ENCODE measurements at places on chromosomes 7 and 10. TPM values are rescaled to one million over a fixed set of nuclear protein-coding genes. Genes with fewer than 3 reads are reported as not detected.

DNA sequence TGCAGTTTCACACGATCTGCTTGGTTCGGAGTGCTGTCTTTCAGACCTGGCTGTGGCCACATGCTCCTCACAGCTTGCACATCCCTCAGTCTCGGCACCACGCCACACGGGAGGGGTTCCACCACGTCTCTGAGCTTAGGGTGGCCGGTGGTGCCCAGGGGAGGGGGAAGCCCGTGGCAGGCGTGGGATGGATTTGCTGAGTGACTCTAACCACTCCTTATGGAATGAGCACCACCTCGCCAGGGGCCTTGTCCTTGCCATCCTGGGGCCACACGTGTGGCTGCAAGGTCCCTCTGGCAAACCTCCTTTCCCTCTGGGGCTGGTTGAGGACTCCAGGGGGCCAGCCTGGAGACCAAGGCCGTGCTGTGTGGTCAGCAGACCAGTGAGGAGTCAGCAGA is 29.1 kb upstream of the FAM20C start:
- no peak for DNase-seq

- DNase-seq, result no peak
These were observed 672.5 kb upstream of the ANKRD30A start for GRCh38 chr10:36452851-36453250.

GRCh38 chr7:157692460-157693011 is 355.7 kb downstream of the DNAJB6 start:
- DNase-seq, result peak; percentile 24

Gene HMX3
- not detected for total RNA-seq

DNA sequence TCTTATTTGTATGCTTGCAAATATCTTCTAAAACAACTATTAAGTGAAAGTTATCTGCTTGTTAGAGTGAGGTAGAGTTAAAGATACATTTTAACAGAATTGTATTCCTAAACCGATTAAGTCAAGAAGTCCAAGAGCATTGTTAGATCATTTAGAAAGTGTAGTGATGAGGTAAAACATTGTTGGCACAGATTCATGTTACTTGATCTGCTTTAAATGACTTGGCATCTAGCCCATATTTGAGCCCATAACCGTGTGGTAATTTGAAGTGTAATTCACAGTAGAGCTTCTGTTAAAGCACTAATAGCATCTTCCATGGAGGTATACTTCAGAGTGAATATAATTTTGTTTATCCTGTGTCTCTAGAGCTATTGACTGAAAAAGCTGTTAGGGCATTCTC is 62.1 kb downstream of the PTEN start:
- DNase-seq, result no peak

DNA sequence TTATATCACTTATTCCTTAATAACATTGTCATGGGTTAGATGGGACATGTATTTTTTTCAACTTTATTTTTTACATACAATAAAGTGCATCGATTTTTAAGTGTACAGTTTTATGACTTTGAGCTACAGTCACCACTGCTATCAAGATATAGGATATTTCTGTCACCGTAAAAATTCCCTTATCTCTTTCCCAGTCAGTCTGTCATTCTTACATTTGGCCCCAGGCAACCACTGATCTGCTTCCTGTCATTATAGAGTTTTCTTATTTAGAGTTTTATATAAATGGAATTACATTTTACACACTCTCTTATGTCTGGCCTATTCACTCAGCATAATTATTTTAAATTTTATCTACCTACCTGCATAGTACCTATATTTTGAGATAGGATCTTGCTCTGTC is 145.2 kb downstream of the AUTS2 start:
- DNase-seq, result no peak

GRCh38 chr7:111787741-111788140 is 225.4 kb upstream of the IMMP2L start:
- DNase-seq, result no peak

DNA sequence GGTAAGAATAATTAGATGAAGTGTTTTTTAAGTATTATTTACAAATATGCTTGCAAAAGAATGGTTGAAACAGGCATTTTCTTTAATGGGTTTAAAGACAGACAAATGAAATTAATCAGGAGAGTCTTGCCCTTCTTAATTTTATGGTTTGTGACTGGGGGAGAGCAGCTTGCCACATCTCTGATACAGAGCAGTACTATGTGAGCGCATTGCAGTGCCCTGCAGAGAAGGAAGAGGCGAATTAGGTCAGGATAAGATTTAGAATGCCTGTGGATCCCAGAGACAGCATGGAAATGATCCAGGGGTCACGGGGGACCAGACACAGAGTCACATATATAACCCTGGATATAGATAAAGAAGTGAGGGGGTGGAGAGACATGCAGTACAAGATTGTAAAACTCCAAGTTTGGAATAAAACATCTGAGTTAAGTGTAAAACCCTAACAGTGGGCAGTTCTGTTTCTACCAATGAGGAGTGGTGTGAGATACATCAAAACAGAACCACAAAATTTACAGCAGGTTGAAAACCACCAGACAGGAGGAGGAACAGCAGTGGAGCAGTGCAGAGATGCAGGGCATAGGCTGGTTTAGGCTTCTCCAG is 125.5 kb downstream of the FAM204A start:
- no peak for DNase-seq

GRCh38 chr7:20508109-20508508 is 107.4 kb upstream of the ABCB5 start:
- no peak for DNase-seq

GRCh38 chr7:88700725-88701124 is 58.8 kb upstream of the ZNF804B start:
- no peak for DNase-seq

Gene LDB3
- 41.3 TPM for total RNA-seq

- DNase-seq, result no peak
These were observed at the start of gene TWIST1 for GRCh38 chr7:19117091-19117869. TSS of gene TWIST1 (minus strand) at chr7:19117636. CDS start at chr7:19117321, 315 bp downstream.

Gene PUS7
- total RNA-seq, result 15.3 TPM

DNA sequence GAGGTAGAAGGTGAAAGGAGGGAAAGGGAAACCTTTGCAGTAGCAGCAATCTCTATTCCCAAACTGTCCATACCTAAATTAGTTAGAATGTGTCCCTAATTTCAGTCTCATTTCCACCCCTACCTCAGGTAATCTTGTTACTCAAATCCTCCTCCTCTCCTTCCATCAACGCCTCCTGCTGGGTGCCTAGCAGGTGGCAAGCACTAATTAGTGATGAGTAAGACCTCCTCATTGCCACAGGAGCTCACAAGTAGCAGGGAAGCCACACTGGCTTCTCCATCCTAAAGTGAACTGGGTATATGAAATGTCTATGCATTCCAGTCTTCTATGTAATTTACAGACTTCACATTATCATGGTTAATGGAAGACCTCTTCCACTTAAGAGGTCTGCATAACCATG is 25.7 kb upstream of the FAM133B start:
- DNase-seq, result no peak

DNA sequence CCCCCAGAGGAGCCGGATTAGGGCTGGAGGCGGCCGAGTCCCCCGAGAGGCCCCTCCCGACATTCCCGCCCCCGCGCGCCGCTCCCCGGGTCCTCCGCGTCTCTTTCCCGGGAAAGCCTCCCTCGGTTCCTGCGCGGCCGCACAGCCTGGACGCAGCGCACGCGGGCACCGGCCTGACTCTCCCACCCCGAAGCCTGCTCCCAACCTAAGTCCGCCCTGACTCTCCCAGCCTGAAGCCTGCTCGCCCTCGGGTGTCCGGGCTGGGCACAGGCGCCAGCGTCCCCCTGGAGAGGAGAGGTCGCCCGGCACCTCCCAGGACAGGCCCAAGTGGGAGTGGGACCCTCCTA is 441 bp upstream of the VENTX start:
- no peak for DNase-seq

- no peak for DNase-seq
These were observed 77.1 kb downstream of the ORC5 start for GRCh38 chr7:104130726-104131125.

GRCh38 chr10:75400771-75401568 is 594 bp downstream of the ZNF503 start:
- peak; percentile 62 for DNase-seq

DNA sequence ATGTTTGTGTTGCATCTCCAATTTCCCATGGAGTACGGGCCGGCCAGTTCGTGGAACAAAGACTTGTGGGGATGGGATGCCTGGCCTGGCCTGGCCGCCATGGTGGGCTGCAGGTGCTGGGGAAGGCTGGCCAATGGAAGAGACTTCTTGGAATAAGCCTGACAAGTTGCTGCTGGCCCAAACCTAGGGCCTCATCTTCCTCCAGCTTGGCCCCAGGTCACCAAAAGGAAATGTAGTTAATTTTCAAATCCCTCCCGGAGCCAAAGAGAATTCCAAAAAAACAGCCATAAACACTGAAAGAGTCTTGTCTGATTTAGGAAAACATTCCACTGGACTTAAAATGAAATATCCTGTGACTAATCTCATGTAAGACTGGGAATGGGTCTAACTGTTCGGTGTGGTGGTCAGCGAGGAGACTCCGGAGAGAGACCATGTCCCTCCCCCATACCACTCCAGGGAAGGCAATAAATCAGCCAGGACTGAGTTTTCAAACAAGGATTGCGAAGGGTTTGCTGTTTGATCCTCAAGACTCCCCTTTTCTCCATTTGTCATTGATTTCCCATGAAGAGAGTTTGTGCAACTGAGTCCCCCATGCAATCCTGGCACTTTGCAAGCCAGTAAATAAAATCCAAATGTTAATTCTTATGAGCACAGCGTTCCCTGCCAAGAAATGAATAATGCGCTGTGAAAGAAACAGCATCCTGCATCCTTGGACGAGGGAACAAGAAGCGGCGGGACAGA is 128.7 kb upstream of the HABP2 start:
- no peak for DNase-seq

Gene GRID1
- total RNA-seq, result 53.2 TPM

DNA sequence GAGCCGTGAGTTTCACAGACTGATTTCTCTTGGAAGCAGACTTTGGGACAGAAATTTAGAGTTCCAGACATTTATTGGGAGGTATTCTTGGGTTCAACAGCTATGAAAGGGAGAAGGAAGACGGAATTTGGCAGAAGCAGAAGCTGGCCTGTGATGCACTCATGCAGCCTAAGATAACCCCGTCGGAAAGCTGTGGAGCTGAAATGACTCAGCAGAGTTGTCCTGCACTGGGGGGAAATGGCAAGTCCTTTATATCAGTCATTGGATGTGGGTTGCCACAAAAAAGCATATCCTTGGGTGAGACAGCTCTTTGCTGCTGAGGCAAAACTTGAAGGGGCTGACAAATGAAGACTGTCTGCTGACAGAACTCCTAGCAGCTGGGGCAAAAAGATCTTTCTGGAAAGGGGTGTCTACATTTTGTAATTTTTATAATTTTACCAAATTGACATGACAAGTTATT is 11.5 kb upstream of the MICU1 start:
- DNase-seq, result no peak

Gene ATG9B
- total RNA-seq, result 2.1 TPM

DNA sequence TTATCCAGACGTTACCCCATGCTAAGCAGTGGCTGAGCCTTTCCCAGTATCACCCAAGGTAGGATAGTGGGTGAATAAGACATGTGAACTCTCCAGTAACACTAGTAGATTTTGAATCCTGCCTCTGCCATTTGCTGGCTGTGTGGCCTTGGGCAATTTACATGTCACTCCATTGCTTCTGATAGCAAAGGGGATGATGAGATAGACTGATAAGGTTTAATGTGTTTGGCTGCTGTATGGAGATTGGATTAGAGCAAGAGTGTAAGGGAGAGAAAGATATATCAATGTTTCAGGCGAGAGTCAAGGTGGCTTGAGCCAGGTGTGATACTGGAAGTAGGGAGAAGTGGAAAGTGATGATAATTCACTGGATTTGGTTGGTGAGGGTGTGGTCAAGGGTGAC is 40.1 kb upstream of the EEPD1 start:
- no peak for DNase-seq

DNA sequence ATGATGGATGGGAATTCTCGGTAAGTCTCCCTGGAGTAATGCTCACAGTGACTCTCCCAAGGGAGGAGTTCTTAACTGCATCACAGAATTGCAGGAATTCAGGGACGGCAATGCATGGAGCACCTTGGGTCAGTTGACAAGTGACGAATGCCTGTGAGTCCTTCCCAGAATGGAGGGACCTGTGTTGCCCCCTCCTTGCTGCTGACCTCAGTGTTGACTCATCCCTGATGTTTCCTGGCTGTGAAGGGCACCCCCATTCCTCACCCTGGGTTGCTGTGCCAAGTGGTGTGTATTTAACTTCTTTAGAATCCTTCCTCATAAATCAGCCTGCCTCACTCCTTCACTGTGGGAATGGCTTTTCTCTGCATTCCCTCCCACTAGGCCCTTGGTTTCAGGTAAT is 98.9 kb downstream of the LRMDA start:
- no peak for DNase-seq

DNA sequence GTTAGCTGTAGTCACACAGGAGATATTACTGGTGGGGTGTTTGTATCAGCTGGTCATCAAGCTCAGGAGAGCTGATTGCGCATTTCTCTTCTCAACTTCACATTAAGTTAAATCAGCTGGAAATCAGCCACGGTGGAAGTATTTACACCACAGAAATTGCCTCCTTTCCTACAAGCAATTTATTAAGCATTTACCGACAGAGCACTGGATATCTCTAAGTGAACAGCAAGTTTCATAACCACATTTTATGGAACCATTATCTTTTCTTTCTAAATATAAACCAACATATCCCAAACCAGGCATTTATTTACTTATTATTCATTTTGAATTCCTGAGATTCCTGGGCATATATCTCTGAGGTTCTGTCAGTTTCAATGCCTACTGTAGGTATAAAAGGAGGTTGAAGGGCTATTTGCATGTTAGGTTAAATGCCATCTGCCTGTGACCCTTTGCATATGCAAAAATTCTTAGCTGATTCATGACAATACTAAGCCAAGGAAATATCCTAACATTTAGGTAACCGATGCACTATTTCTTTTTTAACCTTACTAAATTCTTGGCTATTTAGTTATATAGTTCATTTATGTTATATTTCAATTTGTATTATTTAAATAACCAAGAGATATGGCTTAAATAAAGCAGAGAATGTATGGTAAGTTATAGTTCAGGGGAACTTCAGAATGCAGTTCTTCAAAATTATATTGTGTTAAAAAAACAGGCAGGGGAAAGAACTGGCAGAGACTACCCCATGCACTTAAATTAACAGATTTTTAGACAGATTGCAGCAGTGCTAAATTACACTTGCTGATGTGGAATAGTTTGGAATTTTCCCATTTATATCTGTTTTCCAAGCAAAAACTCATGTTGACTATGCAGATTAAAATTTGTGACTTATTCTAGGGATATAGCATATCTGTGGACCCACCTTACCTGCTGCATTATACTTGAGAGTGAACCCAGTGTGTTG is 56.8 kb downstream of the DYNC1I1 start:
- DNase-seq, result no peak

DNA sequence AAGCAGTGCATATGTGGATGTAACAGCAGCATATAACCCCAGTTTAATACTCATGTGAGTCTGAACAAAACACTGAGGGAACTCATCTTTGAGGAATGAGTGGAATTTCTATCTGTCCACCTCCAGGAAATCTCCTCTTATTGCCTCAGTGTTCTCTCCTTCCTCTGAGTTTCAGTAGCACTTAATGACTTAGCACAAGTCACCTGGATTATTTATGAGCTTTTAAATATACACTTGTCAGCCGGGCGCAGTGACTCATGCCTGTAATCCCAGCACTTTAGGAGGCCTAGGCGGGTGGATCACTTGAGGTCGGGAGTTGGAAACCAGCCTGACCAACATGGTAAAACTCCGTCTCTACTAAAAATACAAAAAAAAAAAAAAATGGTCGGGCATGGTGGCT is 4.3 kb downstream of the LRRC20 start:
- no peak for DNase-seq

Measured in dorsolateral prefrontal cortex (tissue), 122 donors.